Activated CD4-positive, alpha-beta T cell treated with anti-CD3 and anti-CD28 coated beads for 36 hours (primary cell): ENCODE measurements at places on chromosomes 12 and 14. TPM values are rescaled to one million over a fixed set of nuclear protein-coding genes. Genes with fewer than 3 reads are reported as not detected.

- H3K36me3 ChIP-seq: no peaks in the 10 kb centered on the region
- DNase-seq: no peak
- H3K4me1 ChIP-seq: no peaks in the 10 kb centered on the region
- H3K27ac ChIP-seq: no peak overlapping the region
- H3K4me3 ChIP-seq: no peak overlapping the region
These were observed 1439.1 kb upstream of the FLRT2 start for GRCh38 chr14:84090837-84091236.

GRCh38 chr12:66500091-66500490, 178.8 kb downstream of the GRIP1 start:
- H3K4me3 ChIP-seq: no peak overlapping the region
- no peaks in the 10 kb centered on the region for H3K36me3 ChIP-seq
- no peak for DNase-seq
- H3K27ac ChIP-seq: no peak overlapping the region
- no peaks in the 10 kb centered on the region for H3K4me1 ChIP-seq

The COX8C gene
- not detected for total RNA-seq

GRCh38 chr14:74324931-74325361, 22.2 kb upstream of the ABCD4 start:
- no peak overlapping the region for H3K27ac ChIP-seq
- no peaks in the 10 kb centered on the region for H3K4me1 ChIP-seq
- H3K36me3 ChIP-seq: no peaks in the 10 kb centered on the region

GRCh38 chr12:57835366-57836288, 10.9 kb downstream of the CTDSP2 start:
- peak overlapping the region; percentile 49 for H3K4me3 ChIP-seq
- H3K4me1 ChIP-seq: peaks cover 87% of the 10 kb centered on the region

DNA sequence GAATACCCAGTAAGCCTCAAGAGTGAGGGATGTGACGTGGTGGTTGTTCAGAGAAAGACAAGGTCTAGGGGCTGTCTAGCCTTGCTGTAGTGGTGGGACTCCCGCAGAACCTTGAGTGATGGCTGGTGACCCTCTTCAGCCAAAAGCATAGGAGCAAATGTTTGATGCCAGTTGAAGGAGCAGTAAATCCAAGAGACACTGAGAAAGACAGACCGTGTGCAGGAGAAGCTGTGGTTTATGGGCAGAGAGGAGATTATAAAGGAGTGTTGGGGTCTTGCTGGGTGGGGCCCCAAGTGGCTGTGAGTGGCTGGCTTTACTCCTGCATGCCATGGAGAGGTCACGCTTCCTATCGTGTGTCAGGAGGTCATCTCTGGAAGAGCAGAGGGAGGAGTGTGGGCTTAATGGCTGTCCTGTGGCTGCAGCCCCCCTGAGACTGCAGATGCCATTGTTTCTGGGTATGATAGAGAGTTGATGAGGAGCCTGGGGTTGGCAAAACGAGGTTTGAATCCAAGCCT, 152.0 kb upstream of the CCND2 start:
- H3K27me3 ChIP-seq: peaks cover 4% of the 10 kb centered on the region
- H3K4me3 ChIP-seq: no peak overlapping the region
- peaks cover 58% of the 10 kb centered on the region for H3K4me1 ChIP-seq

DNA sequence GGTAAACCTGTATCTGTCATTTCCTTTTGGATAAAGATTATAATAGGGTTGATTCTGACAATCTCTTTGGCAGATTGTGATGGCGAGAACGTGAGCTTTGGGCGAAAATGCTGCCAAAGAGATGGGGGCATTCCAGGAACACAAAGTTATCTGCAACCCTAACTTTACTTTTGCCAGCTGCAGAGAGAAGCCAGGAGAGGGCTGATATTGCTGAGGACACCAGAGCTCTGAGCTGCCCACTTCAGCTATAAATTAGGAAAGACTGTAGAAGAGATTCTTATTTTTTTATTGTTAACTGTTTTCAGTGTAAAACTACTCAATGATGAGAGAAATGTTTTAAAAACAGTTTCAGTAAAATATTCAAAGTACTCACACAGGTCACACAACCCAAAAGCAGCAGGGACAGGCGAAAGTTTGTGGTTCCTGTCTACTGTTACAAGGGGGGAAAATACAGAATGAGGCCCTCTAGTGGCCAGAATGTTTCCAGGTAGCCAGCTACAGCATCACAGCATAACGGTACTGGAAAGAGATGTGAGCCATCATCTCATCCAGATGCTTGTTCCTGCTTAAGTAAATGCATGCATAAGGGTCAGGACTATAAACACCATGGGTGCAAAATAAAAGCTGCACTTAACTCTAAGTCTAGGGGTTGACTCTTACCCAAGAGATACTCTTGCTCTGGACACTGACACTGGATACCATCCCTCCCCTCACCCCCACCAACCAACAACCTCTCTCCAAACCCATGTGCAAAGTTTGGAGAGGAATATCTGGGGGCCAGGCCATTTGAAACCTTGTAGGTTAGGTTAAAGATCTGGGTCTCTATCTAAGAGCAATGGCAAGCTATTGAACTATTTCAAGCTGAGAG, 498.4 kb downstream of the RMST start:
- peak; percentile 31 for DNase-seq
- H3K36me3 ChIP-seq: no peaks in the 10 kb centered on the region
- H3K27me3 ChIP-seq: no peaks in the 10 kb centered on the region
- no peaks in the 10 kb centered on the region for H3K4me1 ChIP-seq
- no peak overlapping the region for H3K4me3 ChIP-seq

The MYBPC1 gene
- not detected for total RNA-seq

The CCDC197 gene
- 0.53 TPM for total RNA-seq

GRCh38 chr14:45893127-45893526, 640.1 kb upstream of the MIS18BP1 start:
- H3K36me3 ChIP-seq: no peaks in the 10 kb centered on the region
- DNase-seq: no peak
- no peak overlapping the region for H3K4me3 ChIP-seq
- H3K27ac ChIP-seq: no peak overlapping the region
- no peaks in the 10 kb centered on the region for H3K27me3 ChIP-seq
- no peaks in the 10 kb centered on the region for H3K4me1 ChIP-seq

DNA sequence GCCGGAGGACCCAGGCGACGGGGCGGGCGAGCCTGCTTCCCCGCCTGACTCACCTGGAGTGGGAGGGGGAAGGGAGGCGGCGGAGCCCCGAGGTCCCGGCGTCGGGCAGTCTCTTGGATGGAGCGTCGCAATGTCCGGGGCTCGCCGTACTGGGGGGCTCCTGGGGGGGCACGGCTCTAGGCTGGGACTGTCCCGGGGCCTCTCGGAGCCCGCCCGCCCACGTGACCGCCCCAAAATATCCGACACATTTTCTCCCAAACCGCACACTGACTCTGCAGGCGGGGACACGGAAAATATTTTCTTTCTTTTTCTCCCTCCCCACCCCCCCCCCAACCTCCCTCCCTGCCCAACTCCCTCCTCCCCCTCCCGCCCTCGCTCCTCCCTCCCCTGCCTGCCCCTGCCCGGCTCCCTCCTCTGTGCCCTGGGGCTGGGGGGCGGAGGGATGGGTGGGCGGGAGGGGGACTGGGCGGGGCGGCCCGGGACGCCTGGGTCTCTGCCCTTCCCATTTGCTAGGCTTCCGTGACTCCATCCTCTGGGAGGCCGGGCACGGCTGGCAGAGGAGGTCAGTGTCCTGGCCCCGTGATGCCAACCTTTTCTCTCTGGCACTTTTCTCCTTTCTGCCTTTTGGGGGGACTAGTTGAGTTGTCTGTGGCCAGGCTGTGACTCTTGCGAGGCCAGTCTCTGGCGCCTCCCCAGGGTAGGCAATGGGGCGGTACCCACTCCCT, at the start of gene RARG:
Gene RARG, minus strand, starts transcription at position 289 of the 725 bp plus-strand sequence. CDS start 4,664 bp downstream, outside the sequence.
- H3K4me1 ChIP-seq: peaks cover 77% of the 10 kb centered on the region
- peak; percentile 83 for DNase-seq
- H3K4me3 ChIP-seq: peak within 1 kb of the TSS; percentile 81
- H3K27me3 ChIP-seq: no peaks in the 10 kb centered on the region

DNA sequence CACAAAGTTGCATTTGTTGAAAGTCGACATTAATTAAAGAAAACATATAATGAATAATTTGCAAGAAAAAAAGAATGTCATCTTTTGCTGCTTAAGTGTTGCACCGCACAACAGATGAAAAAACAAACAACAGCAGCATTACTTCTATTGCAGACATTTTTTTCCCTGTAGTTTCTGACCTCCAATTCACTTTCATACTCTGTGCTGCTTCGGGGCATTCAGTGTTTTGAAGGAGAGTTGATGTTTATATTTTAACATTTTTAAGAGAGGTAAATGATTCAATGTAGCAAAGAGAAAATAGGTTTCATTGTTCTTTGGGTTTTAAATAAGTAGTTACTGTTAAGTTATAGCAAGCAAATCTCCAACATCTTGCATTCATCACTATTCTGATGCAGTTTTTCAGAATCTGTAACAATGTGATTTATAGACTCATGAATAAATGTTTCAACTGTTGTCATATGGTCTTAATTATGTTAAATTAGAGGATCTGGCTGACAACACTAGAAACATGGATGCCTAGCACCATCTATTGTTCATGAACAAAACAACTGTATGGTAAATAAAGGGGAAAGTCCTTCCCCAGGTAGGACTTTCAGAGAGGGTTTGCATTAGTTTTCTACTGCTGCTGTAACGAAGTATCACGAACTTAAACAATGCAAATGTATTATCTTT, 168.1 kb downstream of the BCAT1 start:
- no peak overlapping the region for H3K4me3 ChIP-seq
- H3K27me3 ChIP-seq: peaks cover 6% of the 10 kb centered on the region
- H3K36me3 ChIP-seq: no peaks in the 10 kb centered on the region
- no peak overlapping the region for H3K27ac ChIP-seq

The OTOGL gene
- not detected for total RNA-seq

- H3K36me3 ChIP-seq: no peaks in the 10 kb centered on the region
- H3K27ac ChIP-seq: no peak overlapping the region
- peaks cover 38% of the 10 kb centered on the region for H3K4me1 ChIP-seq
- no peak for DNase-seq
- no peak overlapping the region for H3K4me3 ChIP-seq
These were observed 14.4 kb downstream of the NEUROD4 start for GRCh38 chr12:55034218-55034617.

The LRTM2 gene
- not detected for total RNA-seq

The DBX2 gene
- total RNA-seq: not detected

GRCh38 chr14:90675399-90675798, 140.8 kb downstream of the TTC7B start:
- no peaks in the 10 kb centered on the region for H3K36me3 ChIP-seq
- H3K4me1 ChIP-seq: peaks cover 38% of the 10 kb centered on the region
- no peak overlapping the region for H3K4me3 ChIP-seq
- no peak for DNase-seq
- no peak overlapping the region for H3K27ac ChIP-seq

GRCh38 chr12:111196532-111196931, 172.4 kb downstream of the PHETA1 start:
- no peaks in the 10 kb centered on the region for H3K4me1 ChIP-seq
- no peak overlapping the region for H3K27ac ChIP-seq
- DNase-seq: no peak
- no peak overlapping the region for H3K4me3 ChIP-seq
- H3K27me3 ChIP-seq: peaks cover 6% of the 10 kb centered on the region

The BHLHE41 gene
- total RNA-seq: not detected

GRCh38 chr14:53127832-53128231, 25.3 kb downstream of the DDHD1 start:
- no peaks in the 10 kb centered on the region for H3K27me3 ChIP-seq
- H3K36me3 ChIP-seq: peaks cover 7% of the 10 kb centered on the region
- no peak for DNase-seq
- peaks cover 12% of the 10 kb centered on the region for H3K4me1 ChIP-seq

DNA sequence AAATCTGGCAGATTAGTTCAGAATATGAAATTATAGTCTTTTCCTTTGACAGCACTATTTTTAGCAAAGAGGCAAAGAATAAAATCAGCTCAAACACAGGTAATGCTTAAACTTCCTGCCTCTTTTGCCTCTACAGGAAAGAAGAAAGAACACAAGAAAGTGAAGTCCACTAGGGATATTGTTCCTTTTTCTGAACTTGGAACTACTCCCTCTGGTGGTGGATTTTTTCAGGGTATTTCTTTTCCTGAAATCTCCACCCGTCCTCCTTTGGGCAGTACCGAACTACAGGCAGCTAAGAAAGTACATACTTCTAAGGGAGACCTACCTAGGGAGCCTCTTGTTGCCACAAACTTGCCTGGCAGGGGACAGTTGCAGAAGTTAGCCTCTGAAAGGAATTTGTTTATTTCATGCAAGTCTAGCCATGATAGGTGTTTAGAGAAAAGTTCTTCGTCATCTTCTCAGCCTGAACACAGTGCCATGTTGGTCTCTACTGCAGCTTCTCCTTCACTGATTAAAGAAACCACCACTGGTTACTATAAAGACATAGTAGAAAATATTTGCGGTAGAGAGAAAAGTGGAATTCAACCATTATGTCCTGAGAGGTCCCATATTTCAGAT, 17.4 kb downstream of the TMPO start:
- peaks cover 5% of the 10 kb centered on the region for H3K4me1 ChIP-seq
- no peak for DNase-seq
- no peak overlapping the region for H3K27ac ChIP-seq

GRCh38 chr12:8867786-8868185, 45.4 kb downstream of the A2ML1 start:
- no peak for DNase-seq
- H3K27ac ChIP-seq: no peak overlapping the region
- no peak overlapping the region for H3K4me3 ChIP-seq
